ENCODE measurements at places on chromosomes 12 and 14.

DNA sequence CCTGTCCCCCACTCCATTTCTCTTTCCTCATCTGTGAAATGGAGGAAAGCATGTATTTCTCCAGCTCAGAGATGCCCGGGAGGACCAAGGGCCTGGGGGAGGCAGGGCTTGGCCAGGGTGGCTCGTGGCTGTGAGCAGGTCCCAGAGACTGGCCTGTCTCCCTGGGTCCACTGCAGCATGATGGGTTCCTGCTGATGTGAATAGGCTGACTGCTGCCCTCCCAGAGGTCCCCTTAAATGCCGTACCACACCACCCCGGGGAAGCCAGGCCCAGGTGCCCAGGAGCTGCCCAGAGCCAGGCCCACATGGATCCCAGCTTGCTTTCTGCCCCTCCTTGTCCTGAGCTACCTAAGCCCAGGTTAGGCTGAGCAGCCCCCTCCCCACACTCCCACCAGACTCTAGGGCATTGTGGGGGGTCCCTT is 158.2 kb upstream of the C14orf180 start:
- DNase-seq, result no peak

- no peak for DNase-seq
Observed at GRCh38 chr12:9606736-9607372, 862 bp downstream of the KLRB1 start.

GRCh38 chr12:12333407-12334366 is 16.4 kb downstream of the MANSC1 start:
- no peak for DNase-seq

DNA sequence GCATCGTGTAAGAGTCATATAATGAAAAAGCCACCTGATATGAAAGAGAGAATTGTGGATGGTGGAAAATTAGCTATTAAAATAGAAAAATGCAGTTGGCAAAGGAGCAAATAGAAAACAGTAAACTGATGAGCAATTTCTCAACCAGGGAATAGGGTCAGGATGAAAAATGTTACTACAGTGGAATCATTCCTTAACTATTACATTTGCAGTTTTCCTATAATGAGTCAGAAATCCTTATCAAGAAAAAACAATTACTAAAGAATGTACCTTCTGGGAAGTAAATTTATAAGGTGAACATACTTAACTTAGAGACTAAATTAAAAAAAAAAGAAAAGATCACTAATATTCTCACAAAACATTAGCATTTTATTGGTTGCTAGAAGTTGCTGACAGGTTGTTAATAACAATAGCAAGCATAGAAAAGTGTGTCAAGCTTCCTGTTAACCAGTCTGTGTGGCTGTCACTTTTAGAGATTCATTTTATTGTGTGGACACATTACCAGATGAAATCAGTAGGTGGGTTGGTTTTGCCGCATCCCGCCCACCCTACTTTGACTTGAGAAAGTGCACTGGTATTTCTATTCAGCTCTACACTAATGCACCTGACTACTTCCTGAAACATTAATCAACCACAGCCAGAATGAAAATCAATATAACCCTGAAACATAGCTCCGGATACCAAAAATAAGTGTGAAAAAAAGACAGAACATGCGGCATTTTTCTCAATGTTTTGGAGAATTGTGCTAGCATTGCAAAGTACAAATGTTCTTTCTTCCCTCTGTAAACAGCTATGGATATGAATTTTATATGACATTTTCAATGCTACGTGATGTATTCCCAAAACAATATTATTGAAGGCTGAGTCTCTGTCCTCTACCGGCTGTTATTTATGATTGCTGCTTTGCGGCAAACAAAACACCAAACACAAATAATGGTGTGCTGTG is 576.7 kb downstream of the SLC16A7 start:
- DNase-seq, result no peak

DNA sequence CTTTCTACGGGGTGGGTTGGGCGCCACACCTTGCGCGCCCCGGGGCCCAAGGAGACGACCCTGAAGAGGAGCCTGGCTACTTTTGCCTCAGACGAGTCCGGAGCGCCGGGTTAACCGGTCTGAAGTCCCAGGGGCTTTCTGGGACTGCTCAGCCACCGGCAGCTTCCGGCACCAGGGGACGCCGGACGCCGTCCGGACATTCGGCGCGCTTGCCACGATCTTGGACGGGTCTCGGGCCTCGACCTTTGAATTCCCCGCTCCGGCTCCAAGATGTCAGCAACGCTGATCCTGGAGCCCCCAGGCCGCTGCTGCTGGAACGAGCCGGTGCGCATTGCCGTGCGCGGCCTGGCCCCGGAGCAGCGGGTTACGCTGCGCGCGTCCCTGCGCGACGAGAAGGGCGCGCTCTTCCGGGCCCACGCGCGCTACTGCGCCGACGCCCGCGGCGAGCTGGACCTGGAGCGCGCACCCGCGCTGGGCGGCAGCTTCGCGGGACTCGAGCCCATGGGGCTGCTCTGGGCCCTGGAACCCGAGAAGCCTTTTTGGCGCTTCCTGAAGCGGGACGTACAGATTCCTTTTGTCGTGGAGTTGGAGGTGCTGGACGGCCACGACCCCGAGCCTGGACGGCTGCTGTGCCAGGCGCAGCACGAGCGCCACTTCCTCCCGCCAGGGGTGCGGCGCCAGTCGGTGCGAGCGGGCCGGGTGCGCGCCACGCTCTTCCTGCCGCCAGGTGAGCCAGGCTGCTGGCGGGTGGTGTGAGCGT is at the start of gene ACOT4:
Gene ACOT4 (plus strand): TSS at position 184 of the 760 bp plus-strand sequence. CDS start 87 bp downstream, at position 271.
- no peak for DNase-seq

DNA sequence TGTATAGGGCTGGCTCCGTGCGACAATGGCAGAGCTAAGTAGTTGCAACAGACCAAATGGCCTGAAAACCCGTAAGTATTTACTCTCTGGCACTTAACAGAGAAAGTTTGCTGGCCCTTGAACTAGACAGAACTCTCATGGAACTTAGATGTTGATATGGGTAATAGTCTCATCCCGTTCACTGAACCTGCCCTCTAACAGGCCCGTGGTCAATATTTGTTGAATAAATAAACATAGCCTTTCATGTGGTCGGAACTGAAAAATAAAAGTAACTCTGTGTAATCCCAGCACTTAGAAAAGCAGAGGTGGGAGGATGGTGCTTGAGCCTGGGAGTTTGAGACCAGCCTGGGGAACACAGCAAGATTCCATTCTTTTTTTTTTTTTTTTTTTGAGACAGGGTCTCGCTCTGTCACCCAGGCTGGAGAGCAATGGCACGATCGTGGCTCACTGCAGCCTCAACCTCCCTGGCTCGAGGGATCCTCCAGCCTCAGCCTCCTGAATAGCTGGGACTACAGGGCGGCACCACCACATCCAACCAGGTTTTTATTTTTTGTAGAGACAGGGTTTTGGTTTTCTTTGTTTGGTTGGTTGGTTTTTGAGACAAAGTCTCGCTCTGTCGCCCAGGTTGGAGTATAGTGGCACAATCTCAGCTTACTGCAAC is 29.7 kb downstream of the KDM2B start:
- DNase-seq, result no peak

DNA sequence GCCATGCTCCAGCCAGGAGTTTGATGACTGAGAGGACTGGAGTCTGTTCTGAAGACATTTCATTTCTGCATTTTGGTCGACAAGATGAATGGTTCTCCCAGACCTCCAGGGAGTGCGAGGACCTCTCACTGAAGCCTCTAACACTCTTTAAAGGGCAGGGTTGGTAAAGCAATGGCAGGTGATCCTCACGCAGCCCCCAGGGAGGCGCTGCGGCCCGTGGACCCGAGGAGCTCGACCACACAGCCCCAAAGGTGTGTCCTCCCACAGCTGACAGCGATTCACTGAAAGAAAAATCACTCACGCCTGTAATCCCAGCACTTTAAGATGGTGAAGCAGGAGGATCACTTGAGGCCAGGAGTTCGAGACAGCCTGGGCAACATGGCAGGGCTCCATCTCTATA is 183.8 kb upstream of the SFSWAP start:
- no peak for DNase-seq
